ENCODE measurements at places on chromosomes 16 and 17. TPM values are rescaled to one million over a fixed set of nuclear protein-coding genes. Genes with fewer than 3 reads are reported as not detected.

MYO1D gene
- total RNA-seq, result 33.5 TPM

CCDC200 gene
- total RNA-seq, result not detected

TERB1 gene
- total RNA-seq, result not detected

OR1A1 gene
- not detected for total RNA-seq

PRSS21 gene
- 2.0 TPM for total RNA-seq

Measured in smooth muscle cell of trachea (primary cell).